ENCODE measurements at places on chromosomes 2 and 18.
A peak's percentile ranks its signal among the peaks of the same experiment; 100 is the strongest.

GRCh38 chr2:172039011-172039704 lies 39.4 kb downstream of the METAP1D start:
- no peaks in the 10 kb centered on the region for H3K36me3 ChIP-seq
- H3K27ac ChIP-seq: no peak overlapping the region
- no peaks in the 10 kb centered on the region for H3K27me3 ChIP-seq

GRCh38 chr2:159285433-159285832 lies 1.1 kb downstream of the WDSUB1 start:
- no peak overlapping the region for H3K27ac ChIP-seq
- H3K27me3 ChIP-seq: no peaks in the 10 kb centered on the region
- H3K4me3 ChIP-seq: peak overlapping the region; percentile 83
- DNase-seq: no peak
- H3K4me1 ChIP-seq: no peaks in the 10 kb centered on the region
- no peaks in the 10 kb centered on the region for H3K36me3 ChIP-seq

DNA sequence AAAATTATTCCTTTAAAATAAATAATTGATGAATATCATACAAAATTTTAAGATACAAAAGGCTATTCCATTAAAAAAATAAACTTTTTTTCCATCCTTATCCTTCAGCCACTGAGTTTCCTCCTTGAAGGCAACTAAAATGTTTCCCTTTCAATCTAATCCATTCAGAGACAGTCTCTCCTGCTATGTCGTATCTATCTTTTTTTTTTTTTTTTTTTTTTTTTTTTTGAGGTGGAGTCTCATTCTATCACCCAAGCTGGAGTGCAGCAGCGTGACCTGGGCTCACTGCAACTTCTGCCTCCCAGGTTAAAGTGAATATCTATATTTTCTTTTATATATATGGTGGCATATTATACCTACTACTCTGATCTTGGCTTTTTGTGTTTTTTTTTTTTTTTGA lies 31.7 kb upstream of the SOS1 start:
- H3K4me1 ChIP-seq: no peaks in the 10 kb centered on the region
- no peak overlapping the region for H3K27ac ChIP-seq
- H3K4me3 ChIP-seq: no peak overlapping the region
- H3K27me3 ChIP-seq: no peaks in the 10 kb centered on the region

DNA sequence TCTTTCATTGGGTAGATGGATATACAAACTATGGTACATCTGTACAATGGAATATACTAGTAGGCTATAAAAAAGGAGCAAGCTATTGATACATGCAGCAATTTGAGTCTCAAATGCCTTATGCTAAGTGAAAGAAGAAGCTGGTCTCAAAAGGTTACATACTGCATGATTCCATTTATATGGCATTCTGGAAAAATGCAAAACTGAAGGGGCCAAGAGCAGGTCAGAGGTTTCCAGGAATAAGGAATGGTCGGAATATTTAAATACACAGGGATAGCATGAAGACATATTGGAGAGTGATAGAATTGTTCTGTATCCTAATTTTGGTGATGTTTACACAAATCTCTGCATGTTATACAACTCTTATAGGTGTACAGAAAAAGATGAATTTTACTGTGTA lies 85.8 kb downstream of the BABAM2 start:
- H3K36me3 ChIP-seq: no peaks in the 10 kb centered on the region
- no peaks in the 10 kb centered on the region for H3K4me1 ChIP-seq
- no peak for DNase-seq
- H3K27ac ChIP-seq: no peak overlapping the region
- H3K4me3 ChIP-seq: no peak overlapping the region

DNA sequence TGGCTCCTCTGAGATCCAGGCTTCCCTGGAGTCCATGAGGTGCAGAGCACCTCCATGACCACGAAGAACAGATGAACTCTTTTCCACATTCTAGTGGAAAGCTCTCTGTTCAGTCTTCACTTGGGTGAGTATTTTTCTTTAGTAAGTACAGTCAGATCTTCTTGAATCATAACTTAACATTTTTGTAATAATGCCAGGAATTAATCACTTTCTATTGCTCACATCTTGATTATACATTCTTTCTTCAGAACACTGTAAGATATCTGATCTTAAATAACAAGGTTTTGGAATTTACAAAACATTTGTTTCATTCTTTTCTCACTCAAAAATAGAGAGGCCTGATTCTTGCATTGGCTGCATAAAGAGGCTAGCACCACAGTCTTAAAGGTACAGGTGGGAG lies 45.4 kb upstream of the RND3 start:
- H3K4me3 ChIP-seq: no peak overlapping the region
- H3K27ac ChIP-seq: no peak overlapping the region
- H3K36me3 ChIP-seq: no peaks in the 10 kb centered on the region
- no peak for DNase-seq

- no peak overlapping the region for H3K27ac ChIP-seq
- H3K4me1 ChIP-seq: peaks cover 3% of the 10 kb centered on the region
- no peaks in the 10 kb centered on the region for H3K36me3 ChIP-seq
- no peak for DNase-seq
- no peak overlapping the region for H3K4me3 ChIP-seq
- H3K27me3 ChIP-seq: peaks cover 1% of the 10 kb centered on the region
These were observed 53.6 kb upstream of the GRHL1 start for GRCh38 chr2:9897846-9898245.

- no peak overlapping the region for H3K27ac ChIP-seq
- H3K4me3 ChIP-seq: no peak overlapping the region
- H3K27me3 ChIP-seq: no peaks in the 10 kb centered on the region
- H3K4me1 ChIP-seq: peaks cover 5% of the 10 kb centered on the region
- no peak for DNase-seq
These were observed 318.1 kb downstream of the PDE11A start for GRCh38 chr2:177754492-177754873.

GRCh38 chr2:98078701-98079100 lies 8.3 kb upstream of the VWA3B start:
- H3K27me3 ChIP-seq: no peaks in the 10 kb centered on the region
- no peak overlapping the region for H3K27ac ChIP-seq
- H3K36me3 ChIP-seq: no peaks in the 10 kb centered on the region

DNA sequence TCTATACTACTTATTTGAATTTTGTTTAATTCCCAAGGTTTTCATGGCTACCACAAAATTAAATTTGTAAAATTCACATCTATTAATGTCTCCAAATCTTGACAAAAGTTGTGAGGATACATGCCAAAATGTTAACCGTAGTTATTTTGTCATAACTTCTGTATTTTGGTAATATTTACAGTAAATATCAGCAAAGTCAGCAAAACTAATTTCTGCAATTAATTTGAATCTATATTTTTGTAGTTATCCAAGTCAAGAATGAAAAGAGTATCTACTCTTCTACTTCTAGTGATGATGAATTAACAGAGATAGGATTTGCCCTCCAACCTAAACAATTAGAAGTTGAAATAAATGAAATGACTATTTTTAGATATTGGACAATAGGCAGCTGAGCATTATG lies 238.9 kb downstream of the CYP26B1 start:
- H3K4me3 ChIP-seq: no peak overlapping the region
- no peak for DNase-seq
- no peaks in the 10 kb centered on the region for H3K27me3 ChIP-seq
- no peak overlapping the region for H3K27ac ChIP-seq
- H3K36me3 ChIP-seq: no peaks in the 10 kb centered on the region
- no peaks in the 10 kb centered on the region for H3K4me1 ChIP-seq

DNA sequence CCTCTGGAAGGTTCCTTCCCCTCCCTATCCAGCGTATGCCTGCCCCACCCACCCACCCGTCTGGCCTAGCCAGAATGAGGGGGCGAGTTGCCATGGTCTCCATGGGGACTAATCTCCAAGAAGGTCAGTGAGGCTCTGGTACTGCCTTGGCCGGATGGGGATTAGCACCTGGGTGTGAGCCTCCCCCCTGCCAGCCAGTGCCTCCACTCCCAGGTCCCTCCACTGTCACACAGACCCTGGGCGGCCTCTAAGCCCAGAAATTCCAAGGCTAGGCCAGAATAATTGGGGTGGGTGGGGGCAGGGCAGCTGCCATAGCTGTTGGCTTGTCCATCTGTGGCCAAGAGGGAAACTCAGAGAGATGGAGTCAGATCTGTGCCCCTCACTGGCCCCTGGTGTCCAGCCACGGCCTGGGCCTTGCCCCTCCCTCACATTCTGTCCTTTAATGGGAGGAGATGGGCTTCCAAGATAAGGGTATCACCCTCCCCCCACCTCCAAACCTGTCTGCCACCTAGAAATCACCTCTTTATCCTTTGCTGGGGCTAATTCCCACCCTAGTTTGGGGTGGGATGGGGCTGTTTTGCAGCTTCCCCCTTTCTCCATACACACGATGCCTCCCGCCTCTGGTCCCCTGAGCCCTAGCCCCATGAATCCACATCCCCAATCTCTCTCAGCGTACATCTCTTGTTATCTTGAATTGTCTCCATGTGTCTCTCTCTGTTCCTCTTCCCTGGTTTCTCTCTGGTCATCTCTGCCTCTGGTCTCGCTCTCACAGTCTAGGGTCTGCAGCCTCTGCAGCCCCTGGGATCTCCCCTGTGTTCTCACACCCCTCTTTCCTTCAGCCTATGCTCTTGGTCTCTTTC lies 6.0 kb upstream of the CRYBA2 start:
- peaks cover 22% of the 10 kb centered on the region for H3K4me1 ChIP-seq
- peak overlapping the region; percentile 42 for H3K4me3 ChIP-seq
- no peak overlapping the region for H3K27ac ChIP-seq
- no peak for DNase-seq
- no peaks in the 10 kb centered on the region for H3K36me3 ChIP-seq

- no peak overlapping the region for H3K27ac ChIP-seq
- H3K36me3 ChIP-seq: no peaks in the 10 kb centered on the region
- no peak overlapping the region for H3K4me3 ChIP-seq
- no peaks in the 10 kb centered on the region for H3K27me3 ChIP-seq
- H3K4me1 ChIP-seq: no peaks in the 10 kb centered on the region
- DNase-seq: no peak
These were observed 6.7 kb downstream of the SLC66A2 start for GRCh38 chr18:79944746-79945117.

DNA sequence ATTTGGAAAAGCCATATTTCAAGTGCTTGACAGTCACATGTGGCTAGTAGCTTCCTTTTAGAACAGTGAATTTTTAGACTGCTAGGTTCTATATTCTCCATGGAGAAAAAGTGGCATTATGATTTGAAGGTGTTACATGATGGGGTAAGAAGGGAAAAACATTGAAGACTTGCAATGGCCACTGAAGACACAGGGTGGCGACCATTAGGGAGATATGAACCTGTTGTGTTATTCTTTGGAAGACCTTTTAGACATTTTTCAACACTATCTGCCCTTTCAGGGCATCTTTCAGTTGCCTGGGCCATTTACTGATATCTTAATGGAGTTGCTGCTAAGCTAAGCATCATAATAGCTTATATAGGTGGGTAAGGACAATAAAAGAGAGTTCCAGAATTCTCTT lies 1387.2 kb downstream of the SUCLG1 start:
- no peak for DNase-seq
- H3K27ac ChIP-seq: no peak overlapping the region
- H3K4me1 ChIP-seq: no peaks in the 10 kb centered on the region

- H3K27ac ChIP-seq: no peak overlapping the region
- no peaks in the 10 kb centered on the region for H3K27me3 ChIP-seq
- no peaks in the 10 kb centered on the region for H3K4me1 ChIP-seq
These were observed 38.1 kb upstream of the TGIF1 start for GRCh38 chr18:3411854-3412268.

- H3K36me3 ChIP-seq: no peaks in the 10 kb centered on the region
- no peak for DNase-seq
- H3K4me1 ChIP-seq: no peaks in the 10 kb centered on the region
- H3K27me3 ChIP-seq: no peaks in the 10 kb centered on the region
- H3K27ac ChIP-seq: no peak overlapping the region
These were observed 29.7 kb downstream of the C2orf42 start for GRCh38 chr2:70161069-70161534.

GRCh38 chr2:70939839-70940580 lies 4.3 kb downstream of the ATP6V1B1 start:
- peaks cover 7% of the 10 kb centered on the region for H3K4me1 ChIP-seq
- peaks cover 36% of the 10 kb centered on the region for H3K27me3 ChIP-seq
- H3K4me3 ChIP-seq: no peak overlapping the region
- DNase-seq: peak; percentile 44
- H3K27ac ChIP-seq: no peak overlapping the region

DNA sequence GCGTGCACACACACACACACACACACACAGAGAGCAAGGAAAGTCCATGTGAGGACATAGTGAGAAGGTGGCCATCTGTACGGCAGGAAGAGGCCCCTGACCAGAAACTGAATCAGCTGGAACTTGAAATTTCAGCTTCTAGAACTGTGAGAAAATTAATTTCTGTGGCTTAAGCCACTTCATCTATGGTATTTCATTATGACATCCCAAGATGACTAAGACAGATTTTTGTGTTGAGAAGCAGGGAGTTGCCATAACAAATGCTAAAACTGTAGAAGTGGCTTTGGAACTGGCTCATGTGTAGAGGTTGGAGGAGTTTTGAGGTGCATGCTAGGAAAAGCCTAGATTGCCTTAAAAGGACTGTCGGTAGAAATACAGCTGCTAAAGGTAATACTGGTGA lies 63.4 kb upstream of the ZBTB7C start:
- H3K27ac ChIP-seq: no peak overlapping the region
- no peaks in the 10 kb centered on the region for H3K27me3 ChIP-seq
- no peaks in the 10 kb centered on the region for H3K36me3 ChIP-seq
- no peak overlapping the region for H3K4me3 ChIP-seq
- DNase-seq: no peak
- H3K4me1 ChIP-seq: no peaks in the 10 kb centered on the region

GRCh38 chr2:145739681-145740080 lies 1219.8 kb upstream of the ZEB2 start:
- H3K4me3 ChIP-seq: no peak overlapping the region
- H3K4me1 ChIP-seq: no peaks in the 10 kb centered on the region
- no peak overlapping the region for H3K27ac ChIP-seq
- no peaks in the 10 kb centered on the region for H3K36me3 ChIP-seq
- no peaks in the 10 kb centered on the region for H3K27me3 ChIP-seq

DNA sequence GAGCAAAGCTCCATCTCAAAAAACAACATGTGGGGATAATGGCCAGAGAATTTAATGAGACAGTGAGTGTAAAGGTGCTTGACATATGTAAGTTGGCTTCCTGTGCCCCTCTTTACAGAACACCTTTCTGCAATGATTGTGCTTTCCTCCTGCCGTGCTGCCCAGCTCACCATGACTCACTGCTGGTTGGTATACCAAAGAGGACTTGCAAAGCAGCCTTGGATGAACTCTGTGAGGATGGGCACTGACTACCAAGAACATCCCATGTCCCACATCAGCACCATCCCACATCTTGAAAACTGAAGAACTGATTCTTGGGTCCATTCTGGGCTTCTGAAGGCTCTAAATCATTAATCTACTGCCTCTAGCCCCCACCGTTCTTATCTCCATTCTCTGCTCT lies 52.2 kb downstream of the NGEF start:
- H3K27me3 ChIP-seq: no peaks in the 10 kb centered on the region
- no peak for DNase-seq
- H3K4me1 ChIP-seq: peaks cover 2% of the 10 kb centered on the region

DNA sequence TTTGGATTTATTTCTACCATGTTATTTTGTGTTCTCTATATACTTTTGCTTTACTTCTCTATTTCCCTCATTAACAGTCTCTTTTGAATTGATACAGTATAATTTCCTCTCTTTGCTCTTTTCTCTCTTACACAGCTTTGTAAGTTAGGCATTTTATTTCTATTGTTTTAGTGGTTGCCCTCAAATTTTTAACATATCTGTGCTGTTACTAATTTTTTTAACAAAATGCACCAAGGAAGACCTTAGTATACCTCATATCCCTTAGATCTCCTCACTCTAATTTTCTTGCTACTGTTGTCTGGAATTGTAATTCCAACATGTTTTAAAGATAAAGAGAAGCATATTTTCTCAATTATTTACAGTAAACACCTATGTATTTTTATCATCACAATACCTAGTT lies 416.8 kb upstream of the SLC14A2 start:
- no peaks in the 10 kb centered on the region for H3K36me3 ChIP-seq
- no peaks in the 10 kb centered on the region for H3K27me3 ChIP-seq
- DNase-seq: no peak
- H3K27ac ChIP-seq: no peak overlapping the region
- no peaks in the 10 kb centered on the region for H3K4me1 ChIP-seq
- H3K4me3 ChIP-seq: no peak overlapping the region
